ENCODE measurements at places on chromosomes 5 and 9.
A peak's percentile ranks its signal among the peaks of the same experiment; 100 is the strongest.

- no peak for DNase-seq
These were observed 272.7 kb upstream of the TRPC7 start for GRCh38 chr5:136638084-136638483.

DNA sequence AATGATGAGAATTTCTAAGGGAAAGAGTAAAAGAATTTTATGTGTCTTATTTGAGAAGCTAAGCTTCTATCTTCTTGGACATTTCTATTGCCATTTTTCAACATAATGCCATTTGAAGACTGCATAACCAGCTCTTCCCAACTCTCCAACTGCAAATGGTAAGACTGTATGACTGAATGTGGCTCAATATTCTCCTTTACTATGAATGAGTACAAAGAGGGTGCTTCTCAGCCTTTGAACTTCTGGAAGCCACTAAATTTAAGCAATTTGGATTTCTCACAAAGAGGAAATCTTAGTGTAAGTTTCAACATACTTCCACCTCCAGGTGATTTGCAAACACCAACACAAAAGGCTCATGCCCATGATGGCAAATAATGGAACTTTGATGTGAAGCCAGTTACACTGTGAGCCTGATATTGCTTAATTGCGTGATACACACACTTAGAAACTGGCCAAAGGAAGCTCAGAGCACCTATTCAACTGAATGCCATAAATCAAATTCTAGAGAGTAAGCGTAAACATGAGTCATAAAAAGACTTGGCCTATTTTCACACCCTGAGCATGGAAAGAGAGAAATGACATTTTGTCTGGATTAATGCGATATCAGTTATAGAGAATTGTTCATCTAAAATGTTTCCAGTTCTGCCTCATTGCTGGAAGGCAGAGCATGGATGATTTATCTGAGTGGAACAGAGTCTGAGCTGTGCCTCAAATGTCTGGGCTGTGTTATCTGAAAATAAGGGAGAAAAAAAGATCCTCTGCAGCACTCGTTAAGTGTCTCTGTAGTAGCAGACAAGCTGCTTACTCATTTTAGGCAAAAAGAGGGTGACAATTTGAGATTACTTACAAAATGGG is 145.3 kb downstream of the PLK2 start:
- DNase-seq, result no peak

GRCh38 chr5:15266229-15266628 is 233.8 kb upstream of the FBXL7 start:
- DNase-seq, result no peak

- DNase-seq, result no peak
These were observed 80.0 kb downstream of the SV2C start for GRCh38 chr5:76163111-76163628.

GRCh38 chr5:107607671-107608345 is 62.9 kb downstream of the EFNA5 start:
- no peak for DNase-seq

- no peak for DNase-seq
These were observed 95.4 kb downstream of the CAVIN4 start for GRCh38 chr9:100673249-100673648.

DNA sequence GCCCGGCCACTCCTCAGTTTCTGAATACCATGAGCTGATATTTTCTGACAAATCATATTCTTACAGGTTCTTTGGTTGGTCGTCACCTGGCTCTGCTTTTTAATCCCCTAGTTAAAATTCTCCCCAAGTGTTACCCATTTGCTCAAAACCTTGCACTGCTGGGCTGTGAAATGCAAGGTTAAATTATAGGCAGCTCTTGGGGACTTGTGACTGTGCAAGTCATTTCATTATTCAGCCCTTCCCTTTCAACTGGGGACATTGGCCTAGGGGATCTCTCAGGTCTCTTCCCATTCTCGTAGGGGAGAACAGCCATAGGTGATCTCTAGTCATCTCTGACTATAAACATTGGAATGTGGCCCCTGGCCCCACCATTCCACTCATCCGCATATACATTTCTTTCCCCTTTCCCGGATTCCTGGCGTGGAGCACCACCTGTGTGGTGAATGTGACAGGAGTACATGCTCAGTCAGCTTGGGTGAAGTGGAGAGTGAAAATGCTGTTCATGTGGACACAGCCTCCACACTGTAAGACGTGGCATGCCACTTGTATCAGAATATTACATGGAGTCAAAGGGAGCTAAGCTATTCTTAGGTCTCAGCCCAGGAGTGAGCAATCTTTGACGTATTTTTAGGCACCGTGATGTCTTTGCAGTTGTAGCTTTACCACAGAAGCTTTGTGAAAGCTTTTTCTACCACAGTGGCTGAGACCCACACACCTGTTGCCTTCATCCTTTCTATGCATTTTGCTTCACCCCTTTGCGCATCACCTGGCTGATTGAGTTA is 386.7 kb downstream of the KDM4C start:
- no peak for DNase-seq

DNA sequence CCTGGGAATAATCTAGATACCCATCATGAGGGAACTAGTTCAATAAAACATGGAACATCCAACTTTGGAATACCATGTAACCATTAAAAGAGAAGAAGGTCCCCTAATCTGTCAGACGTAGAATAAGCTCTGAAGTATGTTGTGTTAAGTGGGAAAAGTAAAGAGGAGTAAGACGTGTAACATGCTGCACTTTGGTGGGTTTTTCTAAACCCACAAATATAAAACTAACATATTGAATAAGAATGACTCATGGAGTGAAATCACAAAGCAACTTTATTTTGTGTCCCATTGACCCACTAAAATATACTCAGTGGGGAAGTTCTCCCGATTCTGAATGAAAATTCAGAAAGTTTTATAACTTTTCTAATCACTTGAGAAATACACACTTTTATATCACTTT is 67.9 kb upstream of the PIK3R1 start:
- no peak for DNase-seq

DNA sequence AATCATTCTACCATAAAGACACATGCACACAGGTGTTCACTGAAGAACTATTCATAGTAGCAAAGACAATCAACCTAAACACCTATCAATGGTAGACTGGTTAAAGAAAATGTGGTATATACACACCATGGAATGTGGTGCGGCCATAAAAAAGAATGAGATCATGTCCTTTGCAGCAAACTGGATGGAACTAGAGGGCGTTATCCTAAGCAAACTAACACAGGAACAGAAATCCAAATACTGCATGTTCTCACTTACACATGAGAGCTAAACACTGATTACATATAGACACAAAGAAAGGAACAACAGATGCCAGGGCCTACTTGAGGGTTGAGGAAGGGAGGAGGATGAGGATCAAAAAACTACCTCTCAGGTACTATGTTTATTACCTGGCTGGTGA is 103.8 kb downstream of the DRD1 start:
- DNase-seq, result no peak

DNA sequence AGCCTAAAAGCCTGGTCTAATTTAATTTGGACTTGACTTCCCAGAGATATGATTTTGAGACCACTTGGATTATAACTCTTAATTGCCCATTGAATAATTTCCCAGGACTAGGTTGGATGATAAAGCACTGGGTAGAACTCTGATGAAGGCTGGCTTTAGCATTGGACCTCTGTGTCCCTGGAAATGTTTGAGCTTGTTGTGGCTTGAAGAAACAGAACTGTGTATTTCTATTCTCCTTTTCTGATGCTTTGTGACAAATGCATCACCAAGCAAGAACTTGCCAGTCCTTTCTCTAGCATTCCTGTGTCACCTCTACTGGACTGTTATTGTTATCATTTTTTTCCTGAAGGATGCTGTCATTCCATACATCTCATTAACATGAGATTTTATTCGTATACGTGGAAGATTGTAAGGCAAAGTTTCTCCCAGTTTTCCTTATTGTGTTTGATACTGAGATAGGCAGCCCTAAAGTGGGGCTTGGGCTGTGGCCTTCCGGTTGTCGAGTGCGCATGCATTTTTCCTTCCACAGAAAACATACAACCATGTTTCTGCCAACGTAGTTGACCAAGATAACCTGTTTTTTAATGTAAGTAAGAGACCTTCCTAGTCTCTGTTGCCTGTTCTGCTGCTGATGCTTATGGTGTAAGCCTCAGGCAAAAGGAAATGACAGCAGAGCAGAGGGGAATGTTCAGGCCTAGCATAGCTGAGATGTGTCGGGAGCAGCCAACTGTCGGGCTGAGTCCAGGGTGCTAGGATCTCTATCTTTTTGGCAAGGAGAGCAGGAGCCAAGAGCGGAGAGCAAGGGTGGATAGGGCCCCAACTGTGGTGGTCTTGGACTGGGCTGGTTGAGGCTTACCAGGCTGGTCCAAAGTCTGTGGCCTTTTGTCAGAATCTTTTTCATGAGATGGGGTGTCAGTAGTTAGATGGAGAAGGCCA is 2.3 kb downstream of the NTRK2 start:
- DNase-seq, result no peak

- peak; percentile 76 for DNase-seq
These were observed 2.6 kb upstream of the ALAD start for GRCh38 chr9:113403646-113404045.

- no peak for DNase-seq
These were observed 2225.9 kb upstream of the C9orf72 start for GRCh38 chr9:29799227-29799626.

DNA sequence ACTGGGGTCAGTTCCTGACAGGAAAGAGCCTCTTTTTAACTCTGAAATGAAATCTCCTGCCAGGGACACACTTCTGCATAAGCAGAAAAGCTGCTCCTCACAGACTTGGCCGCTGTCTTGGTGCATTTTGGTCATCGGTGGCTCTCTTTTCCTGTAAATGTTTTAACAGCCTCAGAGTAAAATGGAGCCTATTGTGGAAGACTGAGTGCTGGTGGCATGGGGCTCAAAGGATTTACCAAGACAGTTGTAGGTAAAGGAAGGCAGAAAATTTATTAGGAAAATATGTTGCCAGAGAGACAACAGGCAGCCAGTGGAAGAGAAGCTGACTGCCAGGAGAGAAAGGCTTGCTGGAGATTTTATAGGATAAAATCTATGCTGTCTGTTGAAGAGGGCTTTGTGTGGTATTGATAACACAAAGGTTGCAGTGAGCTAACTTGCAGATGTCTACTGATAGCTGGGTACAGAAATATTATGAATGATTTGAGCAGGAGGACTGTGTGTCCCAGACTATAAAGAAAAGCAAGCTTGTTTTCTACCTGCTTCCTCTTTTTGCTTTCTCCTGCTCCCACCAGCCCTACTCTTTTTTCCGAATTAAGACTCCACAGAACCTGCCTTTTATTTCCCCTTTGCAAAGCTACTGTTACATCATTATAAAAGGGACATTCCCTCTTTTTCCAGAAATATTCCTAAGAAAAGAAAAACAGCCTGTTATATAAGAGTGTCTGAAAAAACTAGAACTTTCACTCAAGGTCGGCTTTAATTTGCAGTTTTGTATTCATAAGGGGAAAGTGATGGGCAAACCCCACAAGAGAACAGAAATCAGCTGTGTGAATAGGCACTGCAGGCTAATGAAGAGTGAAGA is 27.9 kb upstream of the IFNA14 start:
- DNase-seq, result peak; percentile 58

DNA sequence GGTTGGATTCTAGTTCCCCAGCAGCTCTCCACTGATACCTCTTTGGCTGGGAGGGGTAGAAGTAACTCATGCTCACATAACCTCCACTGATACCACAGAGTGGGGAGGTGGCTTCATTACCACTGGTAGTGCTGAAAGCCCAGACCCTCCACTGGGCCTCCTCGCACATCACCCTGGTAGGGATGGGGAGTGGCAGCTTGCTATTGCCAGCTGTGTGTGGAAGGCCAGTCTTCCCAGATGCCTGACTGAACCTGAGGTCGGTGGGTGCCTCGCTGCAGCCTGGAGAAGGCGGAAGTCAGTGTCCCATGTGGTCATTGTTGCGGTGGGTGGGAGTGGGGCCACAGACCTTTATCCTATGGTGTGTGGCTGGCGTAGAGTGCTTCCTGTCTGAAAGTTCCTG is 138.0 kb downstream of the TAF11L14 start:
- no peak for DNase-seq

- DNase-seq, result no peak
These were observed 210.7 kb upstream of the DMRT1 start for GRCh38 chr9:630817-631216.

- no peak for DNase-seq
These were observed 44.0 kb downstream of the TRIO start for GRCh38 chr5:14187157-14187556.

DNA sequence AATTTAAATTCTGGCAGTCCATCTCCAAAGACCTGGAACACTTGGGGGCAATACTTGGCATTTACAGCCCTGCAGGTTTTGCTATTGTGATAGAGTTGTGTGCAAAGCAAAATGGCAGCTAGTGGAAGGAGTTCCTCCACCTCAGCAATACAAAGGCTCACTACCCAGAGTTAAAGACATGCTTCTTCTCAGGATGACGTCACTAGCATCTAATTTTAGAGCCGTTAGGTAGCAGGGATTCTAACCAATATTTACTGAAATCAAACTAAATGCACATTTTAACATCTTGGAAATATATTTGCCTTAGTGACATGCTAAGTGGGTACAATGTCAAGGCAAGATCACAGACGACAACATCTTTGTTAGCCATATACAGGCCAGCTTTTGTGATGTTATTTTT is 261.6 kb downstream of the MAN2A1 start:
- DNase-seq, result no peak

DNA sequence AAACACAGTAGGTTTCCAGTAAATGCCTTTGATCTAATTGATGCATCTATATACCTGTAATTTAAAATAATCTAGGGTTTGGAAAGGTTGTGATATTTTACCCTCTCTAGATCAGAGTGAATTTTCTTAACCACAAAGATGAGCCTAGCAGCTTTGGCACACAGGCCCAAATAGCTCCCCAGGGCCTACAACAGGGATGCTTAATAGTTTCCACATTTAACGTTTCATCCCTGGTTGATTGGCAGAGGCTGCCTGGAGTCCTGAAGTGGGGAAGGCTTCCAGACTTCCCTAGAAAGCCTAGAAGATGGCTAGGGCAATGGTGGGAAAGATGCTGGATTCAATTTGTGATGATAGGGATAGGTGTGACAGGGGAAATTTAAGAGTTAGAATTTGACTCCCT is 206.6 kb downstream of the NSG2 start:
- DNase-seq, result no peak

DNA sequence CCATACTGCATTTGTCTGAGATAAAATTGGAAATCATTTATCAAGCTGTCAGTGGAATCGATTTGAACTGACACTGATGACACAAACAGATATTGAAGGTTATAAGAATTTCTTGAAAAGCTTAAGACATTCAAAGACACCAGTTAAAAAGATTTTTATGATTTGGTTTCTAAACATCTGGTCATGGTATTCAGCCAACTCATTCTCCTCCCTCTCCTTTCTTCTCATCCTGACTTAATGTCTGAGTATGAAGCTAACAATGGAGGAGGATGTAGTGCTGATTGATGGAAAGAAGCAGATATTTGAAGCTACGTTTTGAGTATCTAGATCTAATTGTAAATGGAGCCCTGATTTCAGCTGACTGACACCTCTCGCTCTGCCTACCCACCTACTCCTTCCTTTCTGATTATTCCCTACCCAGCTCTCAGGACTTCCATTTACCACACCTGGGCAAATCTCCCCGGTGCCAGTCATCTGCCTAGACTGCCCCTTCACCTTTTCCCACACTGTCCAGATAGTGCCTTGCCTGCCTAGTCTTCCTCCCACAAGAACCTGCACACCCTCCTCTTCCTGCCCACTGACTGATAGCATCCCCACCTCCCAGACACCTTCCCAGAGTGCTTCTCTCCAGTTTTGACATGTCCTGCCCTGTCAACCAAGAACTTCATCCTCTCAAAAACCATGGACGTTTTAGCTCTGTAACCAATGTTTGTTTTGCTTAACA is 20.7 kb upstream of the LIFR start:
- no peak for DNase-seq

- no peak for DNase-seq
These were observed 10.6 kb downstream of the IFNA1 start for GRCh38 chr9:21450733-21451394.

Data from hematopoietic multipotent progenitor cell treated with erythropoietin and hydrocortisone succinate and interleukin-3 and kit ligand, for 4 days (in vitro differentiated cells).